ENCODE measurements at places on chromosomes 5 and 9. TPM values are rescaled to one million over a fixed set of nuclear protein-coding genes. Genes with fewer than 3 reads are reported as not detected.

SOHLH1 gene
- total RNA-seq = not detected

EIF4EBP3 gene
- total RNA-seq = 2.6 TPM

CAST gene
- 233 TPM for total RNA-seq

RPP25L gene
- 28.7 TPM for total RNA-seq

GNA14 gene
- 0.73 TPM for total RNA-seq

ANXA2R gene
- 2.7 TPM for total RNA-seq

GRPEL2 gene
- total RNA-seq = 24.0 TPM

ELAVL2 gene
- under 0.01 TPM for total RNA-seq

PKD2L2 gene
- total RNA-seq = not detected

PRRT1B gene
- not detected for total RNA-seq

LMX1B gene
- not detected for total RNA-seq

OBP2B gene
- total RNA-seq = not detected

TBC1D2 gene
- total RNA-seq = 22.7 TPM

DDX4 gene
- not detected for total RNA-seq

TNFSF15 gene
- total RNA-seq = 0.20 TPM

PCDHGA8 gene
- total RNA-seq = 1.8 TPM

SGCD gene
- total RNA-seq = 1.6 TPM

TTC16 gene
- 0.20 TPM for total RNA-seq

LEAP2 gene
- total RNA-seq = 0.37 TPM

SMC2 gene
- 23.1 TPM for total RNA-seq

DUSP1 gene
- total RNA-seq = 96.8 TPM

All from subcutaneous preadipocyte (primary cell).